Kasumi-1 (cell line): ENCODE measurements at places on chromosomes 1 and 21.

GRCh38 chr21:28332796-28333195 lies 659.9 kb downstream of the LTN1 start:
- no peak for DNase-seq

- DNase-seq, result no peak
These were observed 22.9 kb downstream of the MEF2D start for GRCh38 chr1:156477526-156478249.

DNA sequence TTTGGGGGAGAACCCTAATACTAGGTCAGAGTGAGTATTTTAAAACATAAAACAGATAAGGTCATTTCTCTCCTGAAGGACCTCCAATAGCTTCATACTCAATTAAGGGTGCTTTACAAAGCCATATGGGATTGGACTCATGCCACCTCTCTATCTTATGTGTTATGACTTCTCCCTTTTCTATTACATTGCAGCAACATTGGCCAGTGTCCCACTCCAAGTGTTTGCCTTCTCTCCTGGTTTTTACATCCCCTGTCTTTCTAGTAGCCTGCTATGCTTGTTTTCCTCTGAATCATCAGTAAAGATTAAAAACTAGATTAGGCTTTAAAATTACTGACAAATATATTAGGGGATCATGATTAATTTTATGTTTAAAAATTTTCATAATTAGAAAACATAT lies 66.6 kb downstream of the SCMH1 start:
- no peak for DNase-seq

- no peak for DNase-seq
These were observed 383.4 kb downstream of the USP25 start for GRCh38 chr21:16113052-16113715.

GRCh38 chr1:6909857-6910256 lies 124.6 kb downstream of the CAMTA1 start:
- DNase-seq, result no peak
